Chondrocyte (in vitro differentiated cells): ENCODE measurements at places on chromosomes 4 and X. TPM values are rescaled to one million over a fixed set of nuclear protein-coding genes. Genes with fewer than 3 reads are reported as not detected.

MAOA gene
- total RNA-seq = 0.46 to 4.0 TPM (median 3.4 TPM) in 3 replicates

SPANXA2 gene
- total RNA-seq = not detected in 3 replicates

GPRIN3 gene
- 0.03 to 0.10 TPM (median 0.10 TPM) in 3 replicates for total RNA-seq

GNRHR gene
- not detected in 3 replicates for total RNA-seq

TMPRSS11B gene
- total RNA-seq = not detected in 3 replicates

EREG gene
- total RNA-seq = not detected in 3 replicates

VCX3A gene
- total RNA-seq = not detected in 3 replicates

S100G gene
- total RNA-seq = not detected in 3 replicates

SH3D19 gene
- 31.2 to 57.5 TPM (median 32.0 TPM) in 3 replicates for total RNA-seq

SPANXB1 gene
- total RNA-seq = not detected in 3 replicates

STARD8 gene
- 0.31 to 0.49 TPM (median 0.37 TPM) in 3 replicates for total RNA-seq

FHIP1A gene
- 1.7 to 4.8 TPM (median 1.8 TPM) in 3 replicates for total RNA-seq

RASL11B gene
- 6.5 to 30.5 TPM (median 8.1 TPM) in 3 replicates for total RNA-seq

FAM184B gene
- total RNA-seq = 0.02 TPM in 1 of 3 replicates, not detected in the others

RNF175 gene
- 0.62 to 1.2 TPM (median 0.99 TPM) in 3 replicates for total RNA-seq

CFI gene
- total RNA-seq = not detected in 3 replicates

GLRA2 gene
- total RNA-seq = not detected in 3 replicates

CYP2U1 gene
- total RNA-seq = 14.0 to 16.9 TPM (median 16.4 TPM) in 3 replicates

CXXC4 gene
- total RNA-seq = 0.05 TPM in 1 of 3 replicates, not detected in the others

CYTL1 gene
- 49.9 to 67.7 TPM (median 67.3 TPM) in 3 replicates for total RNA-seq

GLUD2 gene
- 0.42 to 0.75 TPM (median 0.46 TPM) in 3 replicates for total RNA-seq

CABS1 gene
- total RNA-seq = not detected in 3 replicates

HSD17B13 gene
- total RNA-seq = not detected in 3 replicates

F9 gene
- total RNA-seq = not detected in 3 replicates

BEX3 gene
- 139 to 196 TPM (median 148 TPM) in 3 replicates for total RNA-seq

MAP3K15 gene
- 0.18 to 0.22 TPM in 2 of 3 replicates, not detected in the other for total RNA-seq

TRIML2 gene
- total RNA-seq = 1.1 to 2.8 TPM (median 1.6 TPM) in 3 replicates

AIFM1 gene
- total RNA-seq = 29.2 to 30.9 TPM (median 30.2 TPM) in 3 replicates

KIT gene
- total RNA-seq = 3.1 to 6.7 TPM (median 6.4 TPM) in 3 replicates

SPARCL1 gene
- total RNA-seq = 21.5 to 26.9 TPM (median 26.1 TPM) in 3 replicates

RNF150 gene
- 12.8 to 28.7 TPM (median 14.8 TPM) in 3 replicates for total RNA-seq

NEXMIF gene
- total RNA-seq = 0.15 to 0.26 TPM in 2 of 3 replicates, not detected in the other

SORBS2 gene
- 41.8 to 105 TPM (median 104 TPM) in 3 replicates for total RNA-seq

CT45A1 gene
- not detected in 3 replicates for total RNA-seq

ADH4 gene
- total RNA-seq = not detected in 3 replicates

LRCH2 gene
- total RNA-seq = 10.5 to 11.6 TPM (median 11.1 TPM) in 3 replicates

ARX gene
- total RNA-seq = not detected in 3 replicates

EFHC2 gene
- not detected in 3 replicates for total RNA-seq

PRR32 gene
- not detected in 3 replicates for total RNA-seq

PABPC1L2B gene
- not detected in 3 replicates for total RNA-seq

DUSP21 gene
- total RNA-seq = not detected in 3 replicates

CCNI gene
- total RNA-seq = 219 to 224 TPM (median 220 TPM) in 3 replicates

TRAM1L1 gene
- total RNA-seq = 4.1 to 5.0 TPM (median 4.2 TPM) in 3 replicates

CXCL5 gene
- 0.22 TPM in 1 of 3 replicates, not detected in the others for total RNA-seq

NIPAL1 gene
- total RNA-seq = 0.32 to 0.59 TPM (median 0.48 TPM) in 3 replicates

DUX4 gene
- total RNA-seq = not detected in 3 replicates

CPZ gene
- 8.9 to 22.2 TPM (median 9.5 TPM) in 3 replicates for total RNA-seq

SPCS3 gene
- 114 to 154 TPM (median 122 TPM) in 3 replicates for total RNA-seq

AFM gene
- total RNA-seq = not detected in 3 replicates

SRPX2 gene
- 10.0 to 21.1 TPM (median 10.8 TPM) in 3 replicates for total RNA-seq

TLR2 gene
- 1.0 to 1.9 TPM (median 1.7 TPM) in 3 replicates for total RNA-seq

CYSLTR1 gene
- total RNA-seq = not detected in 3 replicates

GPR34 gene
- total RNA-seq = not detected in 3 replicates

MND1 gene
- total RNA-seq = 0.90 to 3.5 TPM (median 2.2 TPM) in 3 replicates

RAB40AL gene
- total RNA-seq = 0.70 to 1.6 TPM in 2 of 3 replicates, not detected in the other

CITED1 gene
- total RNA-seq = 0.68 to 0.77 TPM (median 0.77 TPM) in 3 replicates

PRR27 gene
- total RNA-seq = not detected in 3 replicates

PWWP3B gene
- total RNA-seq = 1.1 to 2.1 TPM (median 1.1 TPM) in 3 replicates

ARMCX2 gene
- total RNA-seq = 144 to 193 TPM (median 146 TPM) in 3 replicates

MEPE gene
- not detected in 3 replicates for total RNA-seq
